Lower leg skin (tissue), 4 donors: ENCODE measurements at places on chromosomes 2 and 18.

GRCh38 chr2:120702061-120702460 is 33.6 kb upstream of the GLI2 start:
- no peak for DNase-seq

GRCh38 chr2:49248506-49248905 is 94.2 kb upstream of the FSHR start:
- no peak for DNase-seq

DNA sequence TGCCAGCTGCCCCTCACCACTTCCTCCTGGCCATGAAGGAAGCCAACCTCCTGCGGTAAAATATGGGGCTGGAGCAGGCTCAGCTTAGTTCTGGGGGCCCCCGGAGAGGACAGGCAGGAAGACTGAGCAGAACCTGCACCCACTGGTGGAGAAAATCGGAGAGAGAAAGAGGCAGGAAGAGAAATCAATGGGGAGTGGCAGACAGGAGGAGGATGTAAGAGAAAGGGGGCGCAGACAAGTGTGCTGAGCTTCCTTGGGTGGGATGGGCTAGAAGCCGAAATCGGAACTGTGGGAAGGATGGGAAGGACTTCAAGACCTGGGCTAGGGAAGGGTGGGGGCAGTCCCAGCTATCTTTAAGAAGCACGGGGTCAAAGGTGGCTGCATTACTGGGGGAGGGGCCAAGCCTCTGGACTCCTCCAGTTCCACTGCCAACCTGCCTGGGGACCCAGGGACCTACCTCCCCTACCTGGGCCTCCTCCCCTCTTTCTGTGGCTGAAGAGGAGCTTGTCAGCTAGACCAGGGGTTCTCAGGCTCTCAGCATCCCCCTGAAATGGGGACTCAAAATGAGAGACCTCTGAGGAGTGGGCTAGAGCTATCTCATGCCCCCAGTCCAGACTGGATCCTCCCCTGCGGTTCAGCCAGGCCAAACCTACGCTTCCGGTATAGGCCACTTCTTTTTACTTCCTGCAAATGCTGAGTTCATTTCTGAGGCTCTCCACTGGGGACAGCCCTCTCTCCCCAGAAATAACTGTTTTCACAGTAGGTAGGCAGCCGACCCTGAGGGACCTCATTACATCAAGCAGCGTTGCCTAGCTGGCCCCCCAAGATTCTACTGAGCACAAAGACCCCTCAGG is 33.6 kb upstream of the B3GNT7 start:
- no peak for DNase-seq

- DNase-seq: no peak
These were observed 988 bp upstream of the KANSL1L start for GRCh38 chr2:210172219-210172575.

DNA sequence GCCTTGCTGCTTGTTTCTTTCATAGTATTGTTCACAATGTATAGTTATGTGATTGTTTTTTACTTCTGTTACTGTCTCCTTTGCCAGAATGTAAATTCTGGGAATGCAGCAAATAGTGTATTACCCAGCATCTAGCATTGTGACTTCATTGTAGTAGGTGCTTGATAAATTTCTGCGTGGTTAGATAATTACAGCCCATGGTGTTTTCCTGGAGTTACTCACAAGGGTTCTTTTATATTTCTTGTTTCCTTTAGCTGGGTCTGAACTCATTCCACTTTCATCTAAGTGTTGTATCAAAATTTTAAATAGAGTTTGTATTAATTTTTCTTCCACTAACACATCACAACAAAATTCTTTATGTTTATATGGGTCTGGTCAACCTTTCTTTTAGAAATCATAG is 132.6 kb downstream of the MAP4K4 start:
- DNase-seq: no peak
